ENCODE measurements at places on chromosomes 2 and 18. TPM values are rescaled to one million over a fixed set of nuclear protein-coding genes. Genes with fewer than 3 reads are reported as not detected.

Gene REEP1
- 21.5 TPM for total RNA-seq

Gene PLB1
- total RNA-seq: 1.8 TPM

Gene DNER
- total RNA-seq: 2.3 TPM

Gene LHCGR
- total RNA-seq: not detected

Gene IGFBP2
- 51.1 TPM for total RNA-seq

Gene UNC80
- total RNA-seq: not detected

Gene CYP1B1
- total RNA-seq: 17.1 TPM

Gene SLC5A7
- 0.19 TPM for total RNA-seq

Gene REG3G
- not detected for total RNA-seq

Gene LYG1
- total RNA-seq: not detected

Gene ALK
- 0.16 TPM for total RNA-seq

Gene KCTD1
- total RNA-seq: 16.1 TPM

DNA sequence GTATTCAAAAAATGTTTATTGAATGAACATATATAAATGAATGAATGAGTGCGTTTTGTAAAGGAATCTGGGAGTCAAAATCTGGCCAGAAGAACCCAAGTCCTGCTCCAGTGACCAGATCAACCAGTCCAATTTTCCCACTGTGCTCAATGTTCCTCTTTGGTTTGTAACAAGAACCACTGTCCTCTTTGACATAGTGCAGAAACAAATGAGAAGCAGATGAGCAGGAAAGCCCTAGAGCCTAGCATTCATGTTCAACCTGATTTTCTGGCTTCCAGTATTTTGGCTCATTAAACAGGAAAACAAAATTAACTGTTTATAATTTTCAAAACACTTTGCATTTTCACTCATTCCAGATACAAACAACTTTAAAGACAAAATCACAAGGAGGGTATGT is 23.2 kb downstream of the FAM124B start:
- no peak for DNase-seq

DNA sequence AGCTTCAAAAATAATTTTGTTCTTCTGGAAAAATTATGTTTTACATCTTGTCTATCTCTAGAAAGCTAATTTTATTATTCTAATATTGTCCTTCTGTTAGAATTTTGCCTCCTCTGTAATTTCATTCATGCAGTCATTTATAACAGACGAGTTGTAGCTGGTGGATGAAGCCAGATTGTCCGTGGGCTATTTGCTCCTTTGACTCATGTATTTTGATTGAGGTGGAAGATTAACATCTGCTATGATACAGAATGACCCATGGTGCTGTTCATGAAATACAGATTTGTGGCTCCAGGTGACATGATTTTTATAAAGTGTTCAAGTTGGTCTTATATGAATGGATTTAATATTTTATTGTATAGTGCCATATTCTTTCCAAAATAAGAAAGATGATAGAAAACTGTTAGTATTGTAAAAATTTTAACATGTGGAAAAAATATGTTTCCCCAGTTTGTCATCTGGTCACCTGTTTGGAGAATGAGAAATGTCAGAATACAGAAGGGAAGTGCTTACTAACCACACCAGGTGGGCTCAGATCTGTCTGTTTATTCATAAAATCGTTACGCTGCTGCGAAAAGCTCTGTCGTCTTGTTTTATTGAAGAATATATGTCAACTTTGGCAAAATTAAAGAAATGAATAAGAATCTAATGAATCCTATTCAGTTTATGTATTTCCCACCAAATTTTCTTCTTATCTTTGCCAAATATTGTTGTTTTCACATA is 20.4 kb upstream of the L3MBTL4 start:
- DNase-seq: no peak

GRCh38 chr2:230885463-230886130 is 20.9 kb downstream of the ITM2C start:
- DNase-seq: peak; percentile 46

DNA sequence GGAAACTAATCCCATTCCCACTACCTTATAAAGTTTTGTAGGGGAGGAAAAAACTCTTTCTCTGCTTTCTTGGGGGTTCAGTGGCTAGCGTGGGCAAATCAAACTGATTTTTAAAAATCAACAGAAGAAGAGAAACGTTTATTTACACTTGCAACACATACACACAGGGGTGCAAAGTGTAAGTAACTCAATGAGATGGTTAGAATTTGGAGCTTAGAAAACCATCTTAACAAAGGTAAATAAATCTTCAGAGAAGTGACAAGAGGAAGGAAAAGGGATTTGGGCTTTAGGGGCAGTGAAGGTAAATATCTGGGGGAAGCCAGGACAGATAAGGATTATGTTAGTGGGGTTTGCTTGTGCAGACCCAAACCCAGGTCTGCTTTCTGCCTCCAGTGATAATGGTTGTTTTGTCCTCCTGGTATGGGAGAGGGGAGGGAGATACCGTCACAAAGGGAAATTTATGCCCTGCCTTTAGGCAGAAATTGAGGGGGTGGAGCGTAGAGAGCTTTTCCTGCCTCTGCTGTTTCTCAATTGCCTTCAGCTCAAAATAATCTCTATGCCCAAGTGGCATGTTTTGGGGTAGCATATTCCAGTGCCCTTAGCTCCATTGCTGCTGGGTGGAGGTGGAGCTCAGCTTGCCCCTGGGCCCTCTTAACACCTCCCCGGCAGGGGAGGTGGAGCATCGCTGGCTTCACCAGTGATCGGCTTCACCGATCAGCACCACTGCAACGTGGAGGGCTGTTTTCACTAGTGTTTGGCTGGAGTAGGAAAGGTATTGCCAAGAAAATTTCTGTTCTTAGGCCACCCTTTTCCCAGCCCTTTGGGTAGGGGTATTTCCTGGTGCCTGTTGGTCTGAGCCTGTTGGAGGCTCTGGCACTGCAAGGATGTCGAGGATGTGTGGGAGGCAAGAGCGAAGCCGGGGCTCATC is 92.2 kb downstream of the TEX51 start:
- DNase-seq: no peak

GRCh38 chr18:76725445-76725844 is 96.9 kb upstream of the ZNF236 start:
- no peak for DNase-seq

DNA sequence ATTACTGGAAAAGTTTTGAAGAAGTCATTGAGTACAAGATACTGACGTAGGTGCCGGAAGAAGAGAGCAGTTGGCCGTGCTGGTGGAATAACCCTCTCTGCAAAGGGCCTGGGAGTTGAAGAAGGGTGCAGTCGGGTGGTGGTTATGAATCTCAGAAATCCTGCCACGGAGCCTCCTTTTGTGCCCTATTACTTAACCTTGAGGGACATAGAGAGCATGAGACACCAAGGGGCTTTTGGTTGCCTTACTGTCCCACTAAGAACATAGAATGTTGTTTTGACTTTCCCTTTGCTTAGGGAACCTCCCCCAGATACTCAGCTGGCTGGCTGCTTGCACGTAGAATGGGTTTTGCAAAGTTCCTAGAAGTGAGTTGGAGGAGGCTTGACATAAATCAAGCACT is 1.3 kb upstream of the CD28 start:
- no peak for DNase-seq

DNA sequence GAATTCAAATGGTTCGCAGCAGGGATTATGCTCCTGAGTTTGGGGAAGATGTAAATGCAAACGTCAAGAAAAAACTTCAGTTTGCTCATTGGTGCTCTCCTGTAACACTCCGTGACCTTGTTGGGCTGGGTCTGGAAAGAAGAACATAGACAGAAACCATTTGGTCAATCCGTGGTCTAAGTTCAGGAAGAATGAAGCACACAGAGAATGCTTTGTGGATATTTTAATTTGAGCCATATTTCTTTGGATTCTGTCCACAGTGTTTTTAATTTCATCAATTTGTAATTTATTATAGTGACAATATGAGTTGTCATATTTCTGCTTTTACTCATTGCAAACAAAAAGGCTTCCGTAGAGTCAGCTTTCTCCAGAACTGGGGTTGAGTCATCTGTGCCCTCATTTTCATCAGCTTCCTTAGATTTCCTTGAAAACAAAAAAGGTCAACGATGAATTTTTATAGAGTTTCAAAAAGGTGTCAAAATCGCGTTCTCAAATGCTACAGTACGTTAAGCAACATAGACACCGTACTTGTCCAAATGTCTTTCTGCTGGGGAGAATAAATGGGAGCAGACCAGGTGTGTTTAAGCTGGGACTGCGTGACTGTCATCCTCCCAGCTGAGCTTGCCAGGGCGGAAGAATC is 606.4 kb downstream of the RNF144A start:
- DNase-seq: no peak

- DNase-seq: peak; percentile 86
Measured at GRCh38 chr2:98086491-98087446, at the start of gene VWA3B. TSS of gene VWA3B (plus strand) at chr2:98087167. CDS start at chr2:98093093, 5,926 bp downstream.

GRCh38 chr2:73611867-73612266 is 30.4 kb downstream of the NAT8 start:
- DNase-seq: no peak

DNA sequence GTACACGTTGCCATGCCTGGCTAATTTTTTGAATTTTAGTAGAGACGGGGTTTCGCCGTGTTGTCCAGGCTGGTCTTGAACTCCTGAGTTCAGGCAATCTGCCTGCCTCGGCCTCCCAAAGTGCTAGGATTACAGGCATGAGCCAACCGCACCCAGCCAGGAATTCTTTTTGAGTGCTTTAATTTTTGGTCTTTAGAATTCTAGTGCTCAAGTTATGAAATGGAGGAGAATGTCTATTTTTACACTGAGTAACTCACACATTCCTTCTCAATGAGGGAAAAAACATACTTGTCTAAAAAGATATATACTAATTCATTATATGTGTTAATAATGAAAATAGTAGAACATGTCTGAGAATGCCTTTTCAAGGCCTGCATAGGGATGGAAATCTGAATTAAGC is 8.5 kb downstream of the ZNF396 start:
- DNase-seq: no peak

GRCh38 chr2:42386682-42387081 is 25.7 kb upstream of the COX7A2L start:
- DNase-seq: no peak

- no peak for DNase-seq
Measured at GRCh38 chr18:27042177-27042576, 142.9 kb downstream of the CHST9 start.

GRCh38 chr2:149902081-149902480 is 314.5 kb upstream of the MMADHC start:
- DNase-seq: peak; percentile 56

GRCh38 chr2:25256488-25256875 is 85.2 kb downstream of the DNMT3A start:
- DNase-seq: no peak

- DNase-seq: no peak
Measured at GRCh38 chr2:74216642-74217041, 18.2 kb downstream of the MTHFD2 start.

DNA sequence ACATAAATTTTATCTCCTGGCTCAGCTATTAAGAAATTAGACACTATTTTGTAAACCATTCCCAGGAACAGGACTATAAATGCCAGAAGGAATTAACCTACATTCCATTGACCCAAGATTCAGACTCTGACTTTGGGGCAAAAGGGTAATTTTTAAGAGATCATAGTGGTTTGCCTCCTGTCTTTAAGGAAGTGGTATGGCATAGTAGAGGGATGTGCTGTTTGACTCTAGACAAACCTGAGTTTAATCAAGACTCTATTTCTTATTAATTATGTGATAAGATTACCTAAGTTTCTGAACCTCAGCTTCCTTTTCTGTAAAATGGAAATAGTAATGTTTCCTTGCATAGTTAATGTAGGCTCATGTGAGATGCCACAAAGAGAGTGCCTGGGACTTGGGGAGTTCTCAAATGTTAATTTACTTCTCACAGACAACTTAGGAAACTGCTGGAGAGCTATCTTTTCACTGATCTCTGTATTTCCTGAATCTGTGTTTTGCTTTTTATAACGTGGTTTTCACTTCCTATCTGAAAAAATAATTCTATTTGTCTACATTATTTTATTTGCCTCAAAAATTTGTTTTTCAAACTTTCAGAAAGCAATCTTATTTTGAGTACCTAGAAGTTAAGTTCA is 11.9 kb upstream of the SLC40A1 start:
- no peak for DNase-seq

DNA sequence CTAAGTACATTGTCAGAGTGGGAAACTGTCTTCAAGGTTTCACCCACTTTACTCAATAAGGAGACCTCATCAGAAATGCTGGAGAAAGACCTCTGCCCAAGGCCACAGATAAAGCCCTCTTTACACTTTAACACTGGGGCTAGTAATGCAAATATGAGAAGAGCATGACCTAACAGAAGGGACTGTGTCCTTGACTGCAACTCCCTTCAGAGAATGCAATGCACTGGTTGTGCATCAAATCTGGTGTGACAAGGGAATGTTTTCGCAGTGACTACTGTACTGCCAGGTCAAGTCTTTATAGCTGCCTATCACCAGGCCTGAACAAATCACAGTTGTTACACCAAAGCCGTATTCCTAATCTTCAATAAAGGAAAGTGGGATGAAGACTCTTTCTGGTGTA is 28.6 kb downstream of the CDH19 start:
- DNase-seq: no peak

DNA sequence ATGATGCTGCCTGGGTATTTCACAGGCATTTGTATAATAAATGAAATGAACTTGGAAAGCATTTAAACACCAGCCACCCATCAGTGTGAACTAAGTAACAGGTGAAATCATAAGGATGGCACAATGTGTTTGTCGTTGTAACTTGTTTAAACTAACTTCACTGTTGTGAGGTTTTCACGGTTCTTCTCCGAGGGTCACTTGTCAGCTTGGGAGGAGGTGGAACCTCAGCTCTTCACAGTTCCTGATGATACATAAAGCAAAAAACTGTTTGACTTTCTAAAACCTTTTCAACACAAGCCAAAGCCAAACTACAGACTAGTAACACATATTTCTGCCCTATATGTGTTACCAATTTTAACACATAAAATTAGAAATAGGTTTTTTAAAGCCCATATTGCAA is 13.1 kb downstream of the TMEM18 start:
- DNase-seq: no peak

GRCh38 chr2:19360266-19360965 is 2.0 kb upstream of the OSR1 start:
- DNase-seq: no peak

DNA sequence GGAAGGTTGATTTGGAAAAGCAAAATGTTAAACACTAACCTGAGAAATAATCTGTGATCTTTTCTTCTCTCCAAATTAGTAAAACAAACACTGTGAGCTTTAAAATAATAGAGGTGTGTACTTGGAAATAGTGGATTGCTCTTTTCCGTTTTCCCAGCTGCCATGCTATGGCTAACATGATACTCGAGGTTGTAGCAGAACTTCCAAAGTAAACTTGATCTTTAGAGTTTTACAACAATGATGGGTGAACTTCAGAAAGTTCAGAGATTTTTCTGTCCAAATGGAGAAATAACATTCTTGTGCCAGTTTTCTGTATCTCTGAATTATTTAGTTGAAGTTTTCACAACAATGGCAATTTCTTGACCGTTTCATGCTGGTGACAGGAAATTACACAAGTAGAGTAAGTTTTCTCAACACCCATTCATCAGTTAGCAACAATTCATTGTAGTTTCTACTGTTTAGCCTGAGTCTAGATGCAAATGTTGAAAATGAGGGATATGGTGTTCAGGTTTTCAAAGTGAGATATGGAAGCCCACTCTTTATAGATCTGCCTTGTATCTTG is 135.3 kb upstream of the CTAGE1 start:
- DNase-seq: no peak

DNA sequence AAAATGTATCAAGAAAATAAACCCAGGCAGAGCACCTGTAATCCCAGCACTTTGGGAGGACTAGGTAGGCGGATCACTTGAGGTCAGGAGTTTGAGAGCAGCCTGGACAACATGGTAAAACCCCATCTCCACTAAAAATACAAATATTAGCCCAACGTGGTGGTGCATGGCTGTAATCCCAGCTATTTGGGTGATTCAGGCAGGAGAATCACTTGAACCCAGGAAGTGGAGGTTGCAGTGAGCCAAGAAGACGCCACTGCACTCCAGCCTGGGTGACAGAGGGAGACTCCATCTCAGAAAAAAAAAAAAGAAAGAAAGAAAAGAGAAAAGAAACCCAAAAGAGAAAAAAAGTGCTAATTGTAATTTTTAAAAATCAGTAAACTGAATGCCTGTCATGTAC is 41.4 kb downstream of the DDX18 start:
- no peak for DNase-seq
